ENCODE measurements at places on chromosomes 2 and 18. TPM values are rescaled to one million over a fixed set of nuclear protein-coding genes. Genes with fewer than 3 reads are reported as not detected.

The SPATA3 gene
- not detected for polyA plus RNA-seq

The RUFY4 gene
- polyA plus RNA-seq, result 0.22 TPM

The ZNF804A gene
- 0.54 TPM for polyA plus RNA-seq

The LYG2 gene
- not detected for polyA plus RNA-seq

The PRSS56 gene
- polyA plus RNA-seq, result not detected
